ENCODE measurements at places on chromosomes 2 and 18.

- DNase-seq: no peak
Observed at GRCh38 chr2:191806396-191806795, 40.5 kb downstream of the CAVIN2 start.

DNA sequence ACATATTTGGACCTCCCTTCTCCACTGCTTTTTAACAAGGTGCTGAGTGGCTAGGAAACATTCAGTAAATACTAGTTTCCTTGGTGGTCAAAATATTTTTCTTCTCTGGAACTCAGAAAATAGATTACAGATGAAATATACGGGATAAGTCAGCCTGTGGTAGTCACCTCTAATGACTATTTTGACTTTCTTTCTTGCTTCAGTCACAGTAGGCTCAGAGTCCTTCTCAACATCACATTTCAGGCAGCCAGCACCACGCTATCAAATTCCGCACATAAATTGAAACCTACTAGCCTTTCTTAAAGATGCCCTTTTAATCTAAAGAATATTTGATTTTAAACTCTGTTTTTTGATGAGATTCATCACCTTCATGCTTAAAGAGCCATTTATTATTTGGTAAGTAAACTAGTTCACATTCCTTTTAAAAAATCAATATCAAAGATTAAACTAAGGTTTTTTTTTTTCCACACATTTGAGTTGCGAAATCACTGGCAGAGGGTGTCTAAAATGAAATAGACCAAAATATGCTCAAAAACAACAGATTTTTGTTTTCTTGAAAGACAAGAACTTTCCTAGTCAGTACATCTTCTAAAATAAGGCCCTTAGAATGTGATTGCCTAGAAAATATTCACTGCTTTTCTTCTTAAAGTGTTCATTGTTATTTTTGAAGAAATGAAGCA lies 181.5 kb downstream of the NRXN1 start:
- no peak for DNase-seq

DNA sequence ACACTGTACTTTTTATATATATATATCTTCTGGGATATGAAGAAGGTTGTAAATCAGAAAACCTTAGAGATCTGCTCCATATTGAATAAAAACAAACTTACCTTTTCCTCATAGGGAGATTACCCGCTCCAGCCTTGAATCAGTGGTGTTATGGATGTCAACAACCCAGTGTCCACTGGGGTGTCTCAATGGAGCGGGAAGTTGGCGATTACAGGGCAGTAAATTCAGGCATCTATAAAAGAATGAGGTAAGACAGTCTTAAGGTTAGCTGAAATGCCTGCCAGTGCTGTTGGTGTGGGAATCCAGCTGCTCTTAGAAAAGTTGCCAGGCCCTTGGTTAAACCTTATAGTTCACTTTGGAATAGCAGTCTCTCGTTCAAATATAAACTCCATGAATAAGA lies 102.3 kb downstream of the R3HDM1 start:
- DNase-seq: no peak

- DNase-seq: no peak
Observed at GRCh38 chr18:77634494-77634893, 384.8 kb downstream of the GALR1 start.

DNA sequence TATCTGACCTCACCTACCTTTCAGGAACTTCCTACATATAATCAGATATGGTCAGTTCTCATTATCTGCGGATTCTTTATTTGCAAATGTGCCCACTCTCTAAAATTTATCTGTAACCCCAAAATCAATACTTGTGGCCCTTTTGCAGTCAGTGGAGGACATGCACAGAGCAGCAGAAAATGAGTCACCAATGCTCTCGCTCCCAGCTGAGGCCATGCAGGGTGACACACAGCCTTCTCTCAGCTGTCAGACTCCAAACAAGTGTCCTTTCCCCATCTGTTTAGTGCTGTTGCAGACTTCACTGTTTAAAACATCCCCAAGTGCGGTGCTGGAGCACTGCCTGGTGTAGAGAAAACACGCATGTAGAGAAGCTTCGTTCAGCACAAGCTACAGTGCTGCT lies 171.9 kb upstream of the SALL3 start:
- DNase-seq: no peak

DNA sequence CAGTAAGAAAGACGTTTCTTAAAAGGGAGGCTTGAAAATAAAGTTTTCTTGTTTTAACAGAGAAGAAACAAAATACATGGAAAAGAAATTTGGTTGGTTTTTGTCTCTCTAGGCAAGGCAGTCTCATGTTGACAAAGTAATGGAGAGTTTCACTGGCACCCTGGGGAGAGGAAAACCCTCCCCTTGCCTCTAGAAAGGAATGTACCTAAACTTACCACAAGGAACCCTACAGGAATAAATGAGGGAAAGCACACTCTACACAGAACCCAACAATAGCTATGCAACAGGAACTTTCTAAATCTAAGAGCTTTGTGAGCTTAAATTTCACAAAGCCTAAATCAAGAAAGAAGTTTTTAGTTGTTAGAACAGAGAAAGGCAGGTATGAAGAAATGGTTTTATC lies 37.0 kb downstream of the FIGN start:
- DNase-seq: no peak

DNA sequence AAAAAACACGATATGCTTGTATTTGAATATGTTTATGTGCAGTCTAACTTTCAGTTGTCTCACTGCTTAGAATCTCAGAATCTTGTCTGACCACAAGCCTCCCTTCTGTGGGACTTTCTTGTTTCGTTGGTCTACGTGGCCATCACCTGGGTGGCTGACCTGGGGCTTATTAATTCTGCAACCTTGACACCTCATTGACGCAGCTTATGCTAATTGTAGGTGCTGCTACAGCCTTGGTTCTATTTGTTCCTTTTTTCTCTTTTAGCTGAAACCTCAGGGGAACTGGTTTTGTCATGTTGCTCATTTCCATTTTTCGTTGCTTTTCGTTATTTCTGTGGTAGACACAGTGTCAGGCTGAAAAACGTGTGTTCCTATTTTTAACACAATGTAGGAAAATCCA lies 273.7 kb downstream of the SLC4A3 start:
- no peak for DNase-seq

Measured in hepatocyte (in vitro differentiated cells).